Activated CD4-positive, alpha-beta T cell treated with anti-CD3 and anti-CD28 coated beads for 36 hours (primary cell): ENCODE measurements at places on chromosomes 2 and 18.

GRCh38 chr2:8514274-8514662, 167.6 kb upstream of the ID2 start:
- peak; percentile 24 for DNase-seq

DNA sequence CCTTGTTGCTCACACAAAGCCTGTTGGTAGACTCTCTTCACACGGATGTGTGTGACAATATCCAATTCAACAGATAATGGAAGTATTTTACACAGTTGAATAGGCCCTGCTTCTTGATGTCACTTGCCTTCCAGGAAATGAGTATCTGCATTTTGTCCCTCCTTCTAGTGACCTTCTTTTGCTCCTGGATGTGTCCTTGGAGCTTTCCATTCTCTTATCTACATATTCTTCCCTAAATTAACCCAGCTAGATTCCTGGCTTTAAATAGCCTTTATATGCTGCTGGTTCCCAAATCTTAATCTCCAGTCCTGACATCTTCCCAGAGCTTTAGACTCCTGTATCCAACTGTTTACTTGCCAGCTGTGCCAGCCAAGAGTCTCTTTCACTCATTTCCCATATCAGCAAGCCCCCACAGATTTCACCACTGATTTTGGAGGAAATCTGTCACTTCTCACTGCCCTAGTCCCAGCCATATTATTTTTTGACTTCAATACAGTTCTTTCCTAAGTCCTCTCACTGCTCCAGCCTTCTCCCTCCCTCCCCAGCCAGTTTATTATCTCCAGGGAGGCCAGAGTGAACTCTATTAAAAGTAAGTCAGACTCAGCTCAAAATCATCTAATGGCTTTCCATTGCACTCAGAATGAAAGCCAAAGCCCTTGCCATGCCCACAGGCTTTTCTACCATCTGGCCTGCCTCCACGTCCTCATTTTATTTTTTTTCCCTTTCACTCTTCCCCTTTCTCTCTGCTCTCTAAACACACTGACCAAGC, 170.0 kb downstream of the PDE11A start:
- no peak for DNase-seq

GRCh38 chr2:42105330-42106256, 57.8 kb downstream of the PKDCC start:
- DNase-seq: peak; percentile 92

DNA sequence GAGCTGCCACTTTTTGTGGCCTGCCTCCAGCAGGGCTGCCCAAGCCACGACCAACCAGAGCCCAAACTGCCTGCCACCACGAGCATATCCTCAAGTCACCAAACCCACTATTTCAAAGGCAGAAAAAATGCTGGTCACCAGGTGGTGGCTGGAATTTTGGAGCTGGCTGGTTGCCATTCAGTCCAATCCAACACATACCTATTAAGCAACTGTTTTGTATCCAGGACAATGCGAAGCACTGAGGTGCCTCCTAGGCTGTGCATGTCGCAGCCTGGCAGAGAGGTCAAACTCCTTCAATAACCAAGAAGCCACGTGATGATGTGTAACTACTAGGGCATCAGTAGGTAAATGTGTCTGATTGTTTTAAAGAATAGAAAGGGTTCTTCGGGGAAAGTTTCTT, 108.3 kb upstream of the PPP1CB start:
- DNase-seq: no peak

DNA sequence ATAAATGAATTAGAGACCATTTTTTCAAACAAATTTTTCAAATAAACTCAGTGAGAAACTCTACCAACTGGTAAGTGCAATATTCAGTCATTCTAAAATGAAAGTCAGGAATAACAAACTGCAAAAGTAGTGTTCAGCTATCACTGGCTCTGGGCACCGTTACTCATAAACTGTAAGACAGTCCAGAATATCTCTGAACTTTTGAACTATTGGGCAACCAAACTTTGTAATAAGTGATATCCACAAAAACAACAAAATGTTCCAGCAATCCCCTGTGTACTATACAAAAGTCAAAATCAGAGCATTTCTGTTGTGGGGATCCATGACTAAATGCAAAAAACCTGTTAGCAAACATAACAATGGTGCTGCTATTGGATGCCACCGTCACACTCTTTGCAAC, 56.3 kb downstream of the SLC25A12 start:
- no peak for DNase-seq

- no peak for DNase-seq
Measured at GRCh38 chr2:180000434-180000833, 6.7 kb downstream of the CWC22 start.

- peak; percentile 72 for DNase-seq
Measured at GRCh38 chr18:76405681-76406356, 89.2 kb downstream of the ZNF516 start.

DNA sequence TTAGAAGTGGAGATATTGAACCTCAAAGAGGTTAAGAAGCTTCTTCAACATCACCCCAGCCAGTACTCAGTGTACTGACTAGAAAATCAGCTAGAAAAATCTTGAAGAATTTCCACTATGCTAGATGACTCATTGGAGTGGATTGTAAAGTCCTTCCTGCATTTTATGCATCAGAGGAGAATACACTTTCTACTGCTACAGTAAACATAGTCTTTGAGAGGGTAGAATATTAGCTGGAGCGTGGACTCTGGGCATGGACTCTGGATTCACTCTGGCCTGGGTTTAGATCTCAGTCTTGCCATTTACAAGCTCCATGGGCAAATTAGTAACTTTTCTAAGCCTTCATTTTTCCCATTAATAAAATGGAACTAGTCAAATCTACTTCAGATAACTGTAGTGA, 215.9 kb downstream of the IRS1 start:
- no peak for DNase-seq

DNA sequence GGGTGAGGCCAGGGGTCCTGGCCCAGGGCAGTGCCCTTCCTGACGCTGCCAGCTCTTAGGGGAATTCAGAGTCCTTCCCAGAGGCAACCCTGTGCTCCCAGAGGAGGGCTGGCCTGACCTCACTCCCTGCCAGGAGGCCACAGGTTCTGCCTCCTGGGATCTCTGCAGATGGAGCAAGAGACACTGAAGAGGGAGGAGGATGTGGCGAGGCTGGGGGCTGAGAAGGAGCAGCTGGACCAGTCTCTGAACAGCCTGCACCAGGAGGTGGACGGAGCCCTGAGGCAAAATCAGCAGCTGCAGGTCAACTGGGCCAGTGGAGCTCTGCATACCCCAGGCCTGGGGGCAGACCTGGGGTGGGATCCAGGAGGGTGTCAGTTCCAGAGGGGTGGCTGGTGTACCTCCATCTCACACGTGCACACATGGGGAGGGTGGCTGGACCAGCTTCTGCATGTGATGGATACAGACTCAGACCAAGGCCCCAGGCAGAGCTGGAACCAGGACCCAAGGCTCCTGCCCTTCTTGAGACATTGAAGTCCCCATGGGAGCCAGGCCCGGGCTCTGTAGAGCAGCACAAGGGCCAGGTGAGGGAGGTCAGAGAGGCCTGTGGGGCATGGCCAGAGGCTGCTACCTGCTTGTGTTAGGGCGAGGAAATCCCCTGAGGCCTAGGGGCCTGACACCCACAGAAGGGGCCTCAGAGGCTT, 9.7 kb upstream of the SNED1 start:
- DNase-seq: no peak

GRCh38 chr2:127048618-127048935, 58.4 kb downstream of the BIN1 start:
- peak; percentile 3 for DNase-seq

GRCh38 chr2:133652398-133652797, 84.1 kb upstream of the NCKAP5 start:
- DNase-seq: no peak

- no peak for DNase-seq
Measured at GRCh38 chr18:32326450-32327308, 136.8 kb downstream of the MEP1B start.

- no peak for DNase-seq
Measured at GRCh38 chr2:159176555-159176954, 109.9 kb downstream of the WDSUB1 start.

- DNase-seq: no peak
Measured at GRCh38 chr2:184346338-184346862, 251.9 kb upstream of the ZNF804A start.

DNA sequence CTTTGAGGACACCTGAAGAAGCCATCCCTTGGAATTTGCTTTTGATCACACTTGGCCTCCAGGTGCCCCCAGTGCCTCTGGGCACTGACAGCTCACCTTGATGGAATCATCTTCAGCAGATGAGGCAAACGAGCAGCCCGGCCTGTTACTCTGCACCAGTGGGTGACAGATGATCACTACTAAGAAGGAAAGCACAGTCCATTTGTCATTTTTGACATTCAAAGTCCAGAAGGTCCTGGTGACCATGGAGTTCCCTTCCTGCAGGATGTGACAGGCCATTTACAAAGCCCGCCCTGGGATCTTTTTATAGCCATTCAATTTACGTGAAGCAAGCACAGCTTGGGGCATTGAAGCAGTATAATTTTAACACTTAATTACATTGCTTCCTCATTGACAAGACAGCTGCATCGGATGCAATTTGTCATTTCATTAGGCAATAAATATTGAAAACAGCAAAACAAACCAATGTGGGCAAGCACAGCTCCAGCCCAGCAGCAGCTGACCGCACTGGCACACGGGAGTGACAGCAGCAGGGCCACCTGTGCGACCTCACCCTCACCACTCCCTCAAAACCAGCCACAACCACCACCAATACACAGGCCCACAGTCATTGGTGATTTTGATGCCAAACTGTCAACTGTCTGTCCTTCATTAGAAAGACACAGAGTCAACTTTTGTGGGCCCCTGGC, 76.0 kb upstream of the SLC66A3 start:
- DNase-seq: no peak

GRCh38 chr2:39290433-39290832, 46.7 kb upstream of the CDKL4 start:
- DNase-seq: no peak

DNA sequence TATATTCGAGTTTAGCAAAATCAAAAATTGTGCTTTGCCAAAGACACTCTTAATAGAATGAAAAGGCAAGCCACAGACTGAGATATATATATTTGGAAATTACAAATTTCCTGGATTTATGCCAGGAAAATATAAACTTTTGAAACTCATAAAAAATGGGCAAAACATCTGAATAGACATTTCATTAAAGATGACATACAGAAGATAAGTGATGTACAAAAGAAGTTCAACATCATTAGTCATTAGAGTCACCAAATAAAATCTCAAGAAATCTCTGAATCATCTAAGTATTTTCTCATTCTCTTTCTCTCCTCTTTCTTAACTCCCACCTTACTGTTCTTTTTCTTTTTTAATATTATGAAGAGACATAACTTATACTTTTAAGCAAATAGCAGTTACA, 921.1 kb downstream of the DSC3 start:
- DNase-seq: no peak

DNA sequence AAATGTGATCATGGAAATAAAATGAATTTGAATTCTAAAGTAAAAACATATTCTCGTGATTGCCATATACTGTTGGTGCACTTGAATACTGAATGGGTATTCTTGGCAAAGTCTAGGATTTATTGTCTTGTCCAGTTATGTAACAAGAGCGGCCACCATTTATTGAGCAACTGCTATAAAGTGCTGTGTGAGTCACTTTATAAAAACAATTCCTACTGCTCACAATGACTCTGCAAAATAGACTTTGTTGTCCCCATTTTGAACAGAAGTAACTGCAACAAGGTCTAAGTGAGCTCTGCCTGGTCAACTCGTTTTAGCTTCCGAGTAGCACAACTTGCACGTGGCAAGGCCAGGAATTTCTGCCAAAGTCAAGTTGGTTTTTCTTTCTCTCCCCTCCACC, 995.6 kb upstream of the FANCL start:
- DNase-seq: no peak

GRCh38 chr2:147989809-147990403, 30.6 kb downstream of the ORC4 start:
- peak; percentile 15 for DNase-seq

- DNase-seq: no peak
Measured at GRCh38 chr2:46334389-46335271, 37.4 kb downstream of the EPAS1 start.

- DNase-seq: no peak
Measured at GRCh38 chr2:165952741-165953211, 800 bp downstream of the TTC21B start.

- no peak for DNase-seq
Measured at GRCh38 chr18:54100920-54101470, 123.5 kb downstream of the MBD2 start.

GRCh38 chr2:164054651-164055050, 318.8 kb upstream of the FIGN start:
- no peak for DNase-seq

- DNase-seq: peak; percentile 41
Measured at GRCh38 chr2:191385416-191386160, 140.4 kb downstream of the MYO1B start.

GRCh38 chr2:158131919-158132566, 30.4 kb downstream of the UPP2 start:
- DNase-seq: no peak

DNA sequence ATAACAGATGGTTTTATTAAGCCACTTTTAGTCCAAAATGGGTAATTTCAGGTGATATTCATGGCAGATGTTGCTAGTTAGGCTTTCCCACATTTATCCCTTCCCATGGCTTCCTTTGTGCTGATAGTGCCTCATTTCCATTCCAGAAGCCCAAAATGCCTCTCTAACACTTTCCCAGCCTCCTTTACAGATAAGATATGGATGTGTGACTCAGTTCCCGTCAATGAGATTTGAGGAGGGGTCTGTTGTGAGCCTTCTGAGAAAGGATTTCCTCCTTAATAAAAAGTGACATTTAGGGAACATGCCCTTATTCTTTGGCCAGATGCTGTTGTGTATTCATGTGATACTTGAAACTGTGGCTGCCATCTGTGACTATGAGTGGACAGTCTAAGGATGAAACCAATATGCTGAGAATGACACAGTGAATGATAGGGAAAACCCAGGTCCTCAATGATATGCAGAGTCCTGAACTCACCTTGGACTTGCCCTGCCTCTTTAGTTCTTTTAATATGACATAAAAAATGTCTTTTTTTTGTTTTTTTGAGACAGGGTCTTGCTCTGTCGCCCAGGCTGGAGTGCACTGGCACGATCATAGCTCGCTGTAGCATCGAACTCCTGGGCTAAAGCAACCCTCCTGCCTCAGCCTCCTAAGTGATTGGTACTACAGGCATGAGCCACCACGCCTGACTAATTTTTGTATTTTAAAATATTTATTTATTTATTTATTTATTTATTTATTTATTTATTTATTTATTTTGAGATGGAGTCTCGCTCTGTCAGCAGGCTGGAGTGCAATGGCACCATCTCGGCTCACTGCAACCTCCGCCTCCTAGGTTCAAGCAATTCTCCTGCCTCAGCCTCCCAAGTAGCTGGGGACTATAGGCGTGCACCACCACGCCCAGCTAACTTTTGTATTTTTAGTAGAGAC, 5.8 kb upstream of the ACSL3 start:
- no peak for DNase-seq

DNA sequence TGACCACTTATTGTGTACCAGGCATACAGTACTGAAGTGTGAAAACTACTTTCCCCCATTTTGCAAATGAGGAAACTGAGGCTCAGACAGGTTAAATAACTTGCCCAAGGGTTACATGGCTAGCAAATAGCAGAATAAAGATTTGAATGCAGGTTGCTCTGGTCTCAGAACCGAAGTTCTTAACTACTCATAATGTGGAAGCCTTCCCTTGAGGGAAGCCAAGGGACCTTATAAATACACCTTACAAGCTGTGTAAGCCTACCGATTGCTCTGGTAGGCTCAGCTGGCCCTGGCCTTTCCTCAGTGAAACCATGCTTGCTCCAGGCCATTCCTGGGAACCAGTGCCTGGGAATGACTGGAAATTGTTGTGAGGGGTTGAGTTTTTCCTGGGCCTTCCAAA, 114.6 kb upstream of the CDCA7 start:
- no peak for DNase-seq

- DNase-seq: no peak
Measured at GRCh38 chr2:75709297-75709696, 1.4 kb downstream of the GCFC2 start.

GRCh38 chr2:203987959-203988358, 51.4 kb downstream of the ICOS start:
- DNase-seq: no peak
